ENCODE measurements at places on chromosomes 5 and 9.

GRCh38 chr9:127828262-127829031 is 25.8 kb downstream of the FPGS start:
- DNase-seq = peak; percentile 35

DNA sequence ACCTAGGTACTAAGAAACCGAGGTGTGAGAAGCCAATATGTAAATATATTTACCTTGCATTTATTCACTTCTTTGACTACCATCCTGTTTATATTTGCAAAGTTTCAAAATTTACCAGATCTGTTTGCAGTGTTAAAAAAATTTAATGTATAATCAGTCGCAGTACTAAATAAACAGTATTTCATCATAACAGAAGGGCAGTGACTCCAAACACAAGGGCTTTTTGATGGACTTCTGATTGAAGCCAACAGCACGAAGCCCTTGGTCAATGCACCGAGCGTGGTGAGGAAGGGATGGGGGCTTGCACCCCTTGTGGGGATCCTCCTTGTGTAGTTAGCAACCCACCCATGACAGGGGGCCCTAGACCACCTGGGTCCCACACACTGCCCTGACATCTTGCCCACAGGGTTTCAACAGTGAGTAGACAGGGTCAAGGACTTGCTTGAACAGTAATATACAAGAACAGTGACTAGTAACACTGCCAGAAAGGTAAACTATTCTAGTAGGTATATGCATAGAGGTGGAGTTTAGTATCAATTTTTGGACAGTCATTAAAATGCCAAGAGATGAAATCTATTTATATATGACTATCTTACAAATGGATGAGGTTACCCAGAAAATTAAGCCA is 52.6 kb upstream of the TBC1D9B start:
- DNase-seq = no peak

DNA sequence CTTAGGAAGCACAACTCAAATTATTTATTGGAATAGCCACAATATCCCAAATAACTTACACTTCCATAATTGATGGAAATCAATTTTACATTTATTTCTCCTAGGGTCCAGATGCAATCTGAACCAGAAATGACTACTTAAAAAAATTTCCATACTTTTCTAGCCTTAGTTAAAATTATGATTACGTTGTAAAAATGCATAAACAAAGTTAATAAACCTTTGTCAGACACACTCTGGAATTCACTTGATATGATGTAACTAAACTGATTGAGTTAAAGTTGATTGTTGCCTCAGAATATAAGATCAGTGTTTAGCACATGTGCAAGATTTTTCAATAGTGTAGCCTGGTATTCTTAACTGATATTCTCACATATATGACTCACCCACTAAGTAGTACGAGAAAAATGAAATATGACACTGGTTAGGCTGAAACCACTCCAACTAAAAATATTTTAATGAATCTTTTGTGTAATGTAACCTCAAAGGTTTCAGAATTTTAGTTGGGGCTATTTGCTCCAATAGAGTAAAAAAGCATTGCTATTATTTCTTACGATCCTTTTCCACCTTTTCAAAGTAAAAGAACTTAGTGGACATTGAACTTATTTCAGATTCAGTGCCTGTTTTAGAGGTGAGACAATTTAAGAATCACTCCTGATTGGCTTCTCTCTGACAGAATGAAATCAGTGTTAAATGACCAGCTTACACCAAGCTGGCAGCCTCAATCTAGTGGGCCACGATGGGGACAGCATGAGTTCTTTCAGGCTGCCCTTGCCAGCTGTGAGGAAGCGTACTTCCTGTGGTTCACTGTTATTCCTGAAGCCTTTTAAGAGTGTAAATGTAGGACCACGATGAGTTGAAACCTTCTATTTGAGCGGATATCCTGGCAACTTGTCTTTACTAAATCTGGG is 277.2 kb upstream of the CDH9 start:
- DNase-seq = peak; percentile 4

DNA sequence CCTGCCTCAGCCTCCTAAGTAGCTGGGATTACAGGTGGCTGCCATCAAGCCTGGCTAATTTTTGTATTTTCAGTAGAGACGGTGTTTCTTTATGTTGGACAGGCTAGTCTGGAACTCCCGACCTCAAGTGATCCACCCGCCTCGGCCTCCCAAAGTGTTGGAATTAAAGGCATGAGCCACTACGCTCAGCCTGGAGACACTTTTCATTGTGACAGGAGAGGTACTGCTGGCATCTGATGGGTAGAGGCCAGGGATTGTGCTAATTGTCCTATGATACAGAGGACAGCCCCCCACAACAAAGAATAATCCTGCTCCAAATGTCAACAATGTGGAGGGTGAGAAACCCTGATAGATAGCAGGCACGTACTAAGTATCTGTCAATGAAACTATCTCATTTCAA is 91.3 kb upstream of the SLC25A48 start:
- DNase-seq = no peak

DNA sequence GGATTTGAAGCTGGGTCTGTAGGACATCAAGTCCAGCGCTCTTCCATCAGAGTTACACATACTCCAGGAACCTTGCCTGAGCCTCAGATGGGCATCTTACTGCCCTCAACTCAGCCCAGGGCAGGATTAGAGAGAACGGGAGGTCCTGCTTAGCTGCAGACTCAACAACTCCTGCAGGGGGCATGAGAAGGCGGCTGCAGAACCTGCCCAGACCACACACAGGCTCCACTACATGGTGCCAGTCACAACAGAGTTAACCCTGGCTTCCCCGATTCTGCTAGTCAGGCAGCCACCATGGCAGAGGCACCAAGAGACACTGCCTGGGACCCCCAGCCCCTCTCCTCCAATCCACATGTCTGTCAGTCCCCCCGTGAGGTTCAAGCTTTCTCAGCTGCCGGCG is 23.9 kb upstream of the CPLX2 start:
- no peak for DNase-seq

GRCh38 chr5:159549046-159549445 is 218.8 kb upstream of the IL12B start:
- no peak for DNase-seq

- no peak for DNase-seq
Measured at GRCh38 chr9:135698767-135699166, 514 bp downstream of the SOHLH1 start.

DNA sequence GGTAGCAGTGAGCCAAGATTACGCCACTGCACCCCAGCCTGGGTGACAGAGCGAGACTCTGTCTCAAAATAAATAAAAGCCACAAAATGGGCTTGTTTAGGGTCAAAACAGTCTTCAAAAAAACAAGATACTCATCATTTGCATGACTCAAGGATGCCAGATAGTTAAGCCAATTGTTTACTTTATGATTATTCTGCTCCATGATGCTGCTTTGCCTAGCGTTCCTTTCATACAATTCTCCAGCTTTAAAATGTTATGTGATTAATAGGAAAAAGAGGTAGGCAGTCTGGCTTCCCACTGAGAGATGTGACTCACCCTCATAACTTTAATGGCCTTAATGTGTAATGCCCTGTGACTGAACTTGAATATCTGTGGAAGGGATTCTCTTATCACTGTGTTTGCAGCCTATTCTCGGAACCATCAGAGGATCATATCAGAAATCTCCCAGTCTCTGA is 364.6 kb upstream of the TRPC7 start:
- DNase-seq = peak; percentile 88

DNA sequence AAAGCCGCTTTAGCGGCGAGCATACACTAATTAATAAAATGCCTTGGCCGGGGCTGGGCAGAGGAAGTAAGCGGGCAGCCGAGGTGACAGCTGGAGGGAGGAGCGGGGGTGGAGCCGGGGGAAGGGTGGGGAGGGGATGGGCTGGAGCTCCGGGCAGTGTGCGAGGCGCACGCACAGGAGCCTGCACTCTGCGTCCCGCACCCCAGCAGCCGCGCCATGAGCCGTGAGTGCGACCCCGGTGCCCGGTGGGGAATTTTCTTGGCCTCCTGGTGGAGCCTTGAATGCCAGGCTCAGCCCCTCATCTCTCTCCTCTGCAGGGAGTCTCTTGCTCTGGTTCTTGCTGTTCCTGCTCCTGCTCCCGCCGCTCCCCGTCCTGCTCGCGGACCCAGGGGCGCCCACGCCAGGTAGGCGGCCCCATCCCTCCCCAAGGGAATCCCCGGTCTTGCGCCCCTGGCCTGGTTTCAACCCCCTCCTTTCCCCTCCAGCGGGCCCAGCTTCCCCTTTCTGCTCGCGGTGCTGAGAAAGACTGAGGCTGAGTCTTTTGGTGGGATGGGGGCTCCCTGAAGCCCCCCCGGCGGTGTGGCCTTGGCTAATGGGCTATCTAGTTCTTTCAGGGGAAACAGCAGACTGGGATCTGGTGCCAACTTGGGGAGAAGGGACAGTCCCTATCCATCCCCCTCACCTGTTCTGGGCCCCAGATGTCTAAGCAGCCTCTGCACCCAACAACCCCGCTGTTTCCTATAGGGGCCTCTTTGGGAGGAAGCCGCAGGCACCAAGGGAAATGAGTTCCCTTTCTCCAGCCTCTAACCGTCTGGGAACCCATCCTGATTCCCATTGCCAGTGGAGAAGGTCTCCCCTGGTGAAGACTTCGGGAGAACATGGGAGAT is at the start of gene PTGS1:
PTGS1 (plus strand) TSS at position 156 of the 887 bp plus-strand sequence; CDS start at position 217, 61 bp downstream.
- no peak for DNase-seq

DNA sequence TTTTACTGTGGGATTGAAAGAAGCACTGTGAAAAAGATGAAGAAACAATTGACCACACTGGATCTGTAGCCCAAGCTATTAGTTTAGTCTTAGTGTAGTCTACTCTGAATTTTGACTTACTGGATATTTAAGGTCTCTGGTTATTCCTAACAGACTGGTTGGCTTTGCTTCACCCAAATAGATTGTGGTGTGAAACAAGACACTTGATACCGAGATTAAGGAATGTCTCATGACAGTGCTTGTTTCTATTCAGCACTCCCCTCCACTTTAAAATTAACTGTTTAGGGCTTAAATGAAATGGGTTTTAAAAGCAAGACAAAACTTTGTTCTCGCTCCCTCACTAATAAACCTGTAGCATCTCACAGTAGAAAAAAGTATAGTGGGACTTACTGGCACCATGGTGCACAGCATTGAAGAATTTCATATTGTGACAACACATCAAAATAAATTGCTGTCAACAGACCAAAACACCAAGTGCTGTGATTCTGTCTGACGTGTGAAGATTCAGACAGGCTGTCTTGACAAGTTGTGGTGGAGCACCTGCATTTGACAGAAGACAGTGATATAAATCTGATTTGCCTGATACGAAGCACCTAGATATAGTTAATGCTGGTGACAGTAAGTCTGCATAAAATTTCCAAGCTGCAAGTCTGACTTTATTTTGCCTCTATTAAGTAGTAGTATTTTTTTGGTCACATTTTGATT is 73.1 kb downstream of the PBX3 start:
- DNase-seq = no peak

- no peak for DNase-seq
Measured at GRCh38 chr9:93994545-93994944, 39.4 kb upstream of the BARX1 start.

DNA sequence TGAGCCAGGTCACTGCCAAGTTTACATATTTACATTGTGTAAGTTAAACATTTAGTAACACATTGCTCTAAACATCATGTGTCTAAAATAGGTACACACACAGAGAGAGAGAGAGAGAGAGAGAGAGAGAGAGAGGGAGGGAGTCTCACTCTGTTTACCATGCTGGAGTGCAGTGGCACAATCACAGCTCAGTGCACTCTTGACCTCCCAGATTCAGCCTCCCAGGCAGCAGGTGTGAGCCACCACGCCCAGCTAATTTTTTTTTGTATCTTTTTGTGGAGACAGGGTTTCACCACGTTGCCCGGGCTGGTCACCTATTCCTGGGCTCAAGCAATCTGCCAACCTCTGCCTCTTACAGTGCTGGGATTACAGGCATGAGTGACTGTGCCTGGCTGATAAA is 1045.3 kb downstream of the TLE1 start:
- DNase-seq = no peak

GRCh38 chr9:69297300-69297980 is 27.6 kb upstream of the ENTREP1 start:
- no peak for DNase-seq

- peak; percentile 5 for DNase-seq
Measured at GRCh38 chr5:25544652-25545249, 900.0 kb upstream of the CDH10 start.

GRCh38 chr5:16385516-16386090 is 80.0 kb downstream of the ZNF622 start:
- DNase-seq = no peak

DNA sequence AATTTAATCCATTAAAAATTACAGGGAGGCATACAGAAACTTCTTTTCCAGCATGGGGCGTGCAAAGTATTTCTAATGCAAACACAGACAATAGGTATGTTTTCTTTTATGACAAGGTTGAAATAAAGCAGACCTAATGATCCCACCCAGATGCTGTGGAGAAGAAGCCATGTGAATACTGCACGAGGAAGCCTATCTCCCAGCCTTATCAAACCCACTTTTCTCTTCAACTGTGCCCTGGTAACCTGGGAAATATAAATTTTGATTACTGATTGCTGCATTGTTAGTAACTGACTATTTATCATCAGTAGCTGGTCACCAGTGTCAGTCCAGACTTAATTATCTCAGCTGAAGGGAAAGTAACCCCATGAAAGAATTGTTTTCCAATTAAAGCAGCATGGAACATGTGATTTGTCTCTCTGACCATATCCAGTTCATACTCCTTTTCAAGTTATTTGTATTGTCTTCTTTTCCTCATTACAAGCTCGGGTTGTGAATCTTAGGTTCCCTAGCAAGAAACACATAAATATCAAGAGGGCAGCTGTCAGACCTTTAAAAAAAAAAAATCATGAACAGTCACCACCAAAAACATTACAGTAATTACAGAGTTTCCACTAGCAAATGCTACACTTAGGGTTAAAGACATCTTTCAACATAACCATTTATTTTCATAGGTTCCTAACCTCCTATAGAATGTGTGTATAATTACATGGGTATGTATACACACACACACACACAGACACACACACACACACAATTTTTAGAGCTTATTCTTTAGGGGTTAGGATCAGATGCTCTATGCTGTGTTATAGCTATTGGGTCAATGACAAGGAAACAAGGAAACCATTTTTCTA is 50.3 kb downstream of the SEMA6A start:
- DNase-seq = no peak

DNA sequence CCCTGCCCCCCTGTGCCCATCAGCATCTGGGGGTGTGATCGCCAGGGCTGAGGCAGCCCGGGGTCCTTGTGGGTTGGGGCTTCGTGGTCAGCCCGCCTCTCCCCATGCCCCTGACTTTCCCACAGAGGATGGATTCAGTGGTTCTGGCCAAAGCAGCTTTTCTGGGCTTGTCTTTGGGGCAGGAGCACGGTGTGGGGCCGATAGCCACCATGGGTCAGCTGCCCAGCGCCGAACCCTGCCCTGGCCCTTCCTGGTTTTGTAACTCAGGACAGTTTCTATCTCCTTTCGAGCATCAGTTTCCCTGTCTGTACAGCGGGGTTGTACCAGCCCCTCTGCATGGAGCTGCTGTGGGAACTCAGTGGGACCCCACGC is 77.1 kb downstream of the HMCN2 start:
- DNase-seq = no peak

DNA sequence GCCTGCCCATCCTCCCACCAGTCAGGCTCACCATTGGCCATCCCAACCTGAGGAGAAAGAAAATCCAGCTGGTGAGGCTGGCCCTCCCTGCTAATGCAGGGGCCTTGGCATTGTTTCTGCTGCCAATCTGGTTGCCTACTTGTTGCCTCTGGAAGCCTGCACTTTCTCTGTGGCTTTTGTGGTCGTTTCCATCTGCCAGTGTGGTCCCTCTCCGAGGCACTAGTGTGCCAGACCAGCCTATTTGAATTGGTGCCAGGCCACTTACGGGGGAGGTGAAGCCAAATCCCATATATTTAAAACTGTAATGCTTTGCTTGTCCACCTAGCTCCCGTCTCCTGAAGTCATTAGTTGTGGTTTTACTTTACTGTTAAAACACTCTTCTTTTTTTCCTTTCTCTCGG is 213.4 kb upstream of the ADAMTSL1 start:
- peak; percentile 77 for DNase-seq
